ENCODE measurements at places on chromosomes 5 and 9. TPM values are rescaled to one million over a fixed set of nuclear protein-coding genes. Genes with fewer than 3 reads are reported as not detected.

DNA sequence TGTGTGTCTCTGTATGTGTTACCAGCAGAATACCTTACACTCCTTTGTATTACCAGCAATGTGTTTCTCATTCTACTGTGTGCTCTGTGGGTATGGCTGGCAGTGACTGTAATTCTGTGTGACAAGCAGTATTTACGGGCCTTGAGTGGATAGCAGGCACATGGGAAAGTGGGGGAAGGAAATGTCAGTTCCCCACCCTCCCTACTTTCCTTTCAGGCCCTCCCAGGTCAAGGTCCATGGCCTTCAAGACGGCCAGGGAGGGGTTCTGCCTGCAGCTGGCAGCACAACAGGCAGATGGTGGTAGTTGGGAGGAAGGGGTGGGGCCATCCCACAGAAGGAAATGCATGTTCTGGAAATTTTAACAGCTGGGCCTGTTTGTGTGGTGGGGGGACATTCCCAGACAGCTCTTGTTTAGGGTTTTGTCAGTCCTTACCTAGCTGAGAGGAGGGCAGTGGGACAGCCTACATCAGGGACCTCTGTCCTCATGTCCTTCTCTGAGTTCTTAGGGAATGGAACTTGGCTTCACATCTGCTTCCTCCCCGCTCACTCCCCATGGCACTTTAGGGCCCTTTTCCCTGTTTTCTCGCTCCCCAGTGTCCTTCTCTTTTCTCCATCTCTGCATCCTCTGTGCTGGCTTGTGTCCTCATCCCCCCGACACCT, 14.6 kb upstream of the TNIP1 start:
- peak overlapping the region; percentile 76 for H3K27ac ChIP-seq
- H3K4me1 ChIP-seq = peaks cover 50% of the 10 kb centered on the region
- no peaks in the 10 kb centered on the region for H3K36me3 ChIP-seq

EPB41L4B gene
- 1.8 TPM for total RNA-seq

DNA sequence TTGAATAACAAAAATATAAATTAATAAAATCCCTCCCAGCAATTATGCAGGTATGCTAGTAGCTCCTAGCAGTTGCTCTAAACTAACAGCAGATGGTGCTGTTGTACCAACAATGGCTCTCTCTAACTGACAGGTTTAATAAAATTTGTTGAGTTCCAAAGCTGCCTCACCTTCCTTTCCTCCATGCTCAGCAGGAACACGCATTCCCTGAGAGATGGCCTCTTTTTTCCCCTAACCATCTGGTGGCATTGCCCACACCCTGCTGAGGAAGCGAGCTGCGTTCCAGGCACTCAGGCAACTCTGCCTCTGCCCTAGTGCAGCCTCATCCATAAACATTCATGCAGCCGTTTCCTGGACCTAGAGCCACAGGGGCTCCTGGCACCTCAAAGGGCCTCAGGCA, 106.2 kb downstream of the KLHL3 start:
- H3K4me3 ChIP-seq = no peak overlapping the region
- H3K27ac ChIP-seq = no peak overlapping the region
- no peak for DNase-seq
- no peaks in the 10 kb centered on the region for H3K4me1 ChIP-seq

CERCAM gene
- total RNA-seq = 2.2 TPM

DNA sequence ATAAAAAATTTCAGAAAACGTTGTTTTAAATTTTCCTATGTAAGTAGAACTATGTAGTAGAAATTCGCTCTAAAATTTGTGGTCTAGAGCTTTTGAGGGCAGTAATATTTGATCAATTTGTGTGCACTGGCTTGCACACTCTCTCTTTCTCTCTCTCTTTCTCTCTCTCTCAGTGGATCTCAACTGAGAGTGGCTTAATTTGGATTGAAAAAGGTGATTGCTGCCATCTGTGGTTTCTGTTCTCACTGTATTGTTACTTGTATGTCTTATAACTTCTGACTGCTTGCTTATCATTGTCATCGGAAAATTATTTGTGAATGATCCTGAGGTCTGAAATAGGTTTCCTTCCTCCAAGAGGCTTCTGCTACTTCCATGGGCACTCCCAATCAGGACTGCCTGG, 368.2 kb downstream of the KCTD16 start:
- no peak for DNase-seq
- no peaks in the 10 kb centered on the region for H3K36me3 ChIP-seq
- no peaks in the 10 kb centered on the region for H3K27me3 ChIP-seq
- H3K4me1 ChIP-seq = no peaks in the 10 kb centered on the region

SLC25A48 gene
- 3.6 TPM for total RNA-seq

TNFSF15 gene
- not detected for total RNA-seq

EDIL3 gene
- total RNA-seq = 0.34 TPM

- H3K4me3 ChIP-seq = no peak overlapping the region
- H3K36me3 ChIP-seq = no peaks in the 10 kb centered on the region
- H3K4me1 ChIP-seq = no peaks in the 10 kb centered on the region
- peak; percentile 36 for DNase-seq
- H3K27ac ChIP-seq = no peak overlapping the region
Observed at GRCh38 chr5:539469-540070, 15.3 kb upstream of the SLC9A3 start.

DNA sequence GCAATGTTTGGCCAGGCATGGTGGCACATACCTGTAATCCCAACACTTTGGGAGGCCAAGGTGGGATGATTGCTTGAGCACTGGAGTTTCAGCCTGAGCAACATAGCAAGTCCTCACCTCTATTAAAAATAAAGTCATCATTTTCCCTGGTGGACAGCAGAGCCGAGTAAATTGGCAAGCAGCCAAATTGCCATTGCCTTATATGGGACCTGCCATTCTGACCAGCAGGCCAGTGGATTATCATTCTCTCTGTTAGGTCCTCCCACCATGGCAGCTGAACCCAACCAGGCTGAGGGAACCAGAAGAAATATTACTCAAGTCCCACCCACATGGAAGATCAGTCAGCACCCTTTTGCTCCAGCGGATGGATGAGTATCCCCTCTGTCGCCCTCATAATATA, 1829.9 kb downstream of the EFNA5 start:
- no peaks in the 10 kb centered on the region for H3K36me3 ChIP-seq
- H3K27me3 ChIP-seq = no peaks in the 10 kb centered on the region
- H3K27ac ChIP-seq = no peak overlapping the region
- no peak overlapping the region for H3K4me3 ChIP-seq
- no peaks in the 10 kb centered on the region for H3K4me1 ChIP-seq

DNA sequence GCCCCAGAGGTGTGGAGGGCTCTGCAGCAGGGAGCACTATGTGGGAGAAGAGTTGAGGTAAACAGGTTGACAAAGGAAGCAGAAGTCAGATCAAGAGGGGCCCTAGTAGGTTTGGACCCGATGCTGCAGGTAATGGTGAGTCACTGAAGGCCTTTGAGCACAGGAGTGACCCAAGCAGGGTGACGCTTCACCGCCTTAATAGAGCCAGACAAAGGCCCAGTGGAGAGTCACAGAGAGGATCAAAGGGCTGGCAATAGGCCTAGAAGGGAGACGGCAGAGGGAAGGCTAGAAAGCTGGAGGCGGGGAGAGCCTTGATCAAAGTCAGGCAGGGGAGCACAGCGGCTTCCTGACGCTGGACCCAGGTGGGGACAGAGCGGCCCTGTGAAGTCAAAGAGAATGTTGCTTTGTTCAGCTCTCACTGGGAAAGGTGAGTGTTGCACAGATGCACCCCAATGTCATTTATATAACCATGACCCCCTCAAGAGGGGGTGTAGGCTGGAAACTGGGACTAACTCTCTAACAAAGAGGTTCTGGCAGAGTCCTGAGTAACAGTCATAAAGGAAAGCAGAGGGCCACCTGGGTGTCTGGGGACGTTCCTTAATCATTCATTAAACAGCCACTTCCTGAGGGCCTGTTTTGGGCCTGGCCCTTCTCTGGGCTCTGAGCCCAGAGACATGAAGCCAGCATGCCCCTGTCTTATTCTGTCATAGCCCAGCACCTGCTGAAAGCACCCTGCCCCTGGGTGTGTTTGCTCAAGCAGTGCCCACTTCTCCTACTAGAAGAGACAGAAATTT, 9.8 kb upstream of the CPLX2 start:
- peak; percentile 8 for DNase-seq
- no peaks in the 10 kb centered on the region for H3K36me3 ChIP-seq
- H3K4me3 ChIP-seq = no peak overlapping the region
- no peaks in the 10 kb centered on the region for H3K4me1 ChIP-seq
- no peak overlapping the region for H3K27ac ChIP-seq

- no peak overlapping the region for H3K27ac ChIP-seq
- H3K27me3 ChIP-seq = no peaks in the 10 kb centered on the region
Observed at GRCh38 chr5:63564789-63565188, 397.5 kb downstream of the HTR1A start.

DNA sequence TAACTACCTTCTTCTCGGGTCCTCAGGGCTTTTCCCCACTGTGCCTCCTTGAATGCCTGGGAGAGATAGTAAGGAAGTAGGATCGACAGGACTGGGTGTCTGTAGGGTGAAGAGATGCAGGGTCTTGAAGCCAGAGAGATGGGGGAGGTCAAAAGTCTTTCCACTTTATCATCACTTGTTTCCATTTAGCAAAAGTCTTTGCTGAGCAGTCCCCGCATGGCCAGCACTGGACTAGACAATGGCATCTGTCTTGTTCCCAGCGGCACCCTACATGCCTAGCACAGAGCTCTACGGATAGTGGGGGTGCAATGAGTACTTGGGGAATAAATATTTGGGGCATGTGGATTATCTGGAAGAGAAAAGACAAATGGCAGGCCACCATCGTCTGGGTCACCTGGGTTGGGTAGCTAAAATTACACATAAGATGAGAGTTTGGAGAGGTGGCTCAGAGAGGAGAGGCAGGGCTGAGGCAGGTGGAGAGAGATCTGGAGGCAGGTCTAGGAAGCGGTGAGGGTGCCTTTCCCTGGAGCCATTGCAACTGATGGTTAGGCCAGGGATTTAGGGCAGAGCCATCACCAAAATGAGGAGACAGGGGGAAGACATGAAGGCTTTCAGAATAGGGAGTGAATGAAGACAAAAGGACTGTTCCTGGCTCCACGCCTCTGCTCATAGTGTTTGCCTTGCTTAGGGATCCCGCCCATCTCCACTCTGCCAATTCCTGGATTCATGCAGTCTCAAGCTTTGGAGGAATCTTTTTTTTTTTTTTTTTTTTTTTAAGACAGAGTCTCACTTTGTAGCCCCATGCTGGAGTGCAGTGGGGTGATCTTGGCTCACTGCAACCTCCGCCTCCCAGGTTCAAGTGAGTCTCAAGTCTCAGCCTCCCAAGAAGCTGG, 250.8 kb upstream of the KLF4 start:
- no peaks in the 10 kb centered on the region for H3K36me3 ChIP-seq
- H3K4me1 ChIP-seq = peaks cover 20% of the 10 kb centered on the region
- H3K27ac ChIP-seq = peak overlapping the region; percentile 63
- DNase-seq = peak; percentile 48
